ENCODE measurements at places on chromosomes 4 and X.
A peak's percentile ranks its signal among the peaks of the same experiment; 100 is the strongest.

DNA sequence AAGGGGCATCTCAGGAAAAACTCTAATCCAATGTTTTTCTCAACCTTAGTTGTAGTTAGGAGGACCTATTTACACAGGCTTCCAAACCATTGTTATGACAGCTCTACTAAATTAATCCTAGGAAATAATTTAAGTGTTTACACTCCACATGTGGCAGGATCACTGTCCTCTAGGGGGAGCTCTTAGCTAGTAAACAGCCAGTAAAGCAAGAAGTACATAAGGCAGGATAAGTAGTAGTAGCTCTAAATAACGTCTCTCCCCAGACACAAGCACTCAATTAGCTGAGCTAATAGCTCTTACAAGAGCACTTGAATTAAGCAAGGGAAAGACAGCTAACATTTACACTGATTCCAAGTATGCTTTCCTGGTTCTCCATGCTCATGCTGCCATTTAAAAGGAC lies 37.3 kb downstream of the NUDT11 start:
- no peak for DNase-seq

GRCh38 chr4:39353478-39354253 lies 12.5 kb downstream of the RFC1 start:
- no peak for DNase-seq

DNA sequence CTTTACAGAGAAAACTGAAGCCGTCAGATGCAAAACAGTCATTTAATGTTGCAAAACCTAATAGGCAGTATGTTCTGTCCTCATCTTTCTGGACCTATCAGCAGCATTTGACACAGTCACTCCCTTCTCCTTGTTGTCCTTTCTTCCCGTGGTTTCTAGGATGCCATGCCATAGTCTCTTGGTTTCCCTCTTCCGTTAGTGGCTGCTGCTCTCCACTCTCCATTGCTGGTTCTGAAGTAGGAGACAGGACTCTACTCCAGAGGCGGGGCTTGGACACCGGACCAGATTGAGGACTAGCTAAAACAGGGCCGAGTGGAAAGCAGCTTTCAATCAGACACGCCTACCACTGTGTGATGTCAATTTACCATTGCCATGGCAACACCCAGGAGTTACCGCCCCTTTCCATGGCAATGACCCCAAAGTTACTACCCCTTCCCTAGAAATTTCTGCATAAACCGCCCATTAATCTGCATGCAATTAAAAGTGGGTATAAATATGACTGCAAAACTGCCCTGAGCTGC lies 88.8 kb upstream of the CCDC160 start:
- DNase-seq = no peak

GRCh38 chr4:151627491-151627890 lies 133.3 kb downstream of the GATB start:
- peak; percentile 44 for DNase-seq

GRCh38 chr4:4985844-4986243 lies 33.4 kb downstream of the CYTL1 start:
- DNase-seq = peak; percentile 86

- DNase-seq = no peak
Measured at GRCh38 chrX:144627947-144628346, 619.4 kb upstream of the SPANXN1 start.

GRCh38 chr4:18689308-18690115 lies 668.0 kb upstream of the LCORL start:
- no peak for DNase-seq

- DNase-seq = no peak
Measured at GRCh38 chr4:103289186-103289585, 91.0 kb upstream of the CENPE start.

- DNase-seq = no peak
Measured at GRCh38 chrX:150871341-150871811, 27.1 kb downstream of the CD99L2 start.

DNA sequence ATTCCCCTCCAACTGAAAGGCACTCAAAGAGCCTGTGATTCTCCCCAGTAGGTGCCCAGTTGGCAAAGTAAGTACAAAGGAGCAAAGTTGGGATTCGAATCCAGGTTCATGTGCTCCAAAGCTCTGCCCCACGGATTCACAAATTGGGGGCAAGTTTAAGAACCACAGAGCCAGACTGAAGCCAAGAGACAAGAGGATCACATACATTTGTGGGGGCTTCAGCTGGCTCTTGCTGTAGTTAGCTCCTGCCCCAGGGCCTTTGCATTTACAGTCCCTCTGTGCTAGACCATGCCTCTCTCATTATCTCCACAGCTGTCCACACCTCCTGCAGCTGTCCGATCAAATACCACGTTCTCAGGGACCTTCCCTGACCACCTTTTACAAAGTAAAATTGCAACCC lies 18.8 kb downstream of the PNMA6F start:
- no peak for DNase-seq

DNA sequence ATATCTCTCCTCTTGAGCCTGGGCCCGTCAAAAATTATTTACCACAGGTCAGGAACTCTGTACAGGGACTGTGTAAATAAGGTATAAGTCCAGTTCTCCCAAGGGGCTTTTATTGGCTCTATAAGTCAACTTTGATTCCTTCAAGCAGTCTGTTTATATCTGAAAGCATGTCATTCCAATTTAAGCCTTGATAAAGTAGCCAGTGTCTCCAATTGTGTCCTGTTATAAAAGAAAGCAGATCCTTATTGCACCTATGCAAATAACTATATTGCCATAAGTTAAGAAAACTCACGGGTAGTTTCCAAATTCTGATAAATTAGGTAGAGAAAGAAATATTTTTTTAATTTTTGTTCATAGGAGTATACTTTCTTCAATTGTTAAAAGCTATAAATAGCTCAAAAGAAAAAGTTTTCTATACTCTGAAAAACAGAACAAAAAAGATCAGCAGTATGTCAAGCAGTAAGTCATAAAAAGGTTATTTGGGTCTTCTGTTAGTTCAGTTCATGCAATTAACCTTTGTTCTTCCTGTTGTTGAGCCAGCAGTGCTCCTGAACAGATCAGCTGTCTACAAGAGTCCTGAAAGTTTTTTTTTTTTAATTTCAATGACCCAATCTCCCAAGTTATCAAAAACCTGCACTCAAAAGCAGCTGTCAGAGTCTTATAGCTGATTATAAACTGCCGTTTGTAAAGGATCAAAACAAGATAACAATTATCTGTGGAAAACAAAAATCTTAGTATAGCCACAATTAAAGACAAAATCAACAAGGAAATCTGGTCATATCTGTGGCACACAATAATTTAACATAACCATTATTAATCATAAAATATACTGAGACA lies 178.4 kb upstream of the GALNT7 start:
- DNase-seq = no peak

DNA sequence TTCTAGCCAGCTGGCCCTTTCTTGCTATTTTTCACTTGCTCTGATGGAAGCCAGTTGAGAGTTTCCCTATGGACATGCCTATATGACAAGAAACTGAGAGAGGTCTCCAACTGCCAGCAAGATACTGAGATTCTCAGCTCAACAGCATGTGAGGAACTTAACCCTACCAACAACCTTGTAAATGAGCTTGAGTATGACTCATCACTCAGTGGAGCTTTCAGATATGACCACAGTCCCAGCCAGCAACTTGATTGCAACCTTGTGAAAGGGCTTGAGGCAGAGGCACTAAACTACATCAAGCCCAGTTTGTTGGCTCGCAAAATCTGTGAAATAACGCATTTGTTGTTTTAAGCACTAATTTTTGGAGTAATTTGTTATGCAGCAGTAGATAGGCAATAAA lies 175.8 kb downstream of the COMMD8 start:
- DNase-seq = peak; percentile 72

DNA sequence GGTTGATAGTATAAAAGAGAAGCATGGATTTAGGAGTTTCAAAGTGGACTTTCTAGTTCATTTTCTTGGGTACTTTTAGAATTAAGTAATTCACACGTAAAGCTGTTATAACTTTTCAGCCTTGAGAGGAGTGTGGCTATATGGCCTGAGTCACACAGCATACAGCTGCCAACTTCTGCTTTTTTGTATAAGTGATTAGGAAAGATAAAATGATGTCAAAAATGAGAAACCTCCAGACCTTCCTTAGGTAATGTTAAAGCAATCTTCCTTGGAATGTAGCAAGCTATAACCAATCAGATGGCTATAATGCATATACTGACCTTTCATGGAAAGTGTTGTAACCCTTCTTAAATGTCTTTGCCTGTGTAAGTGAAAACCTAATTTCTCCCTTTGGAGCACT lies 39.2 kb downstream of the RAB40AL start:
- peak; percentile 51 for DNase-seq

DNA sequence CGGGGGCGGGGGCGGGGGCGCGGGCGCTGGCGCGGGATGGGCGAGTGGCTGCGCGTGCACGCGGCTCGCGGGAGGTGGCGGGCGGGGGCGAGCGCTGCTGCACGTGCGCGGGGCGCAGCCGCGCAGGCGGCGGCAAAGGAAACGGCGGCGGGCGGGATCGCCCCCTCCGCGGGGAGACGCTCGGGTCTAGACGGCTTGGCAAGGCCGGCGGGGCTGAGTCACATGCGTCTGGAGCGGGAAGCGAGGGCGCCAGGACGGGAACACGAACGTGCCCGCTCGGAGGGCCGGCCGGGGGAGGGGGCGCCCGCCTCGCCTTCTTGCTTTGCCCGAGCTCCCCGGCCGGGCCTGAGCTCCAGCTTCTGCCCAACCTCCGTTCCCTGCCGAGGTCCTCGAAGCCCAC lies 4.3 kb upstream of the HAUS7 start:
- DNase-seq = peak; percentile 95

DNA sequence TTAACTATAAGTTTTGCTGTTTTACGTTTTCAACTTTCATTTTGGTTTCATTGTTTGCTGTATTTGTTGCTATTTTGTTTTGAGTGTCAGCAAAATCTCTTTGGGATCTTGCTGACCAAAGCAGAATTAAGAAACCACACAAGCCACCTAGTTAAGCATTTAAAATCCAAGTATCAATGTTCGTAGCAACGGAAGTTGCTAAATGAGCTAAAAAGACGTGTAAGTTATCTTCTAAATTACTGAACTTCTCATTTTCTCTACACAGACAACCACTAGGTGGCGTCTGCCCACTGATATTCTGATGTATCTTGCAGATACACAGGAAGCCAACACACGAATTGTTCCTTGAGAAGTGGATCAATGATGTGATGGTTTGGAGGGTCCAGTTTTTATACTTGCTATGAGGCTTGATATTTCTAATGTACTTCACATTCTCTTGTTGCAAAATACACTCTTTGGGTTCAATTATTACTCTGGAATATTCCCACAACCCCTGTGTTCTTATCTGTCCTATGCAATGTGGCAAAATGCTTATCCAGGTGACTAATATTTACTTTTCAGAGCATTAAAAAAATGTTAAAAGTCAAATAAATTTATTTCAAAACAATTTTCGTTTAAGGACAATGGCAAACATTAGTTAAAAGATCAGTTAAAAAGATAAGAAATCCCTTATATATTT lies 250.5 kb downstream of the TECRL start:
- no peak for DNase-seq

- peak; percentile 57 for DNase-seq
Measured at GRCh38 chrX:45889471-45889870, 655.8 kb downstream of the ZNF674 start.

DNA sequence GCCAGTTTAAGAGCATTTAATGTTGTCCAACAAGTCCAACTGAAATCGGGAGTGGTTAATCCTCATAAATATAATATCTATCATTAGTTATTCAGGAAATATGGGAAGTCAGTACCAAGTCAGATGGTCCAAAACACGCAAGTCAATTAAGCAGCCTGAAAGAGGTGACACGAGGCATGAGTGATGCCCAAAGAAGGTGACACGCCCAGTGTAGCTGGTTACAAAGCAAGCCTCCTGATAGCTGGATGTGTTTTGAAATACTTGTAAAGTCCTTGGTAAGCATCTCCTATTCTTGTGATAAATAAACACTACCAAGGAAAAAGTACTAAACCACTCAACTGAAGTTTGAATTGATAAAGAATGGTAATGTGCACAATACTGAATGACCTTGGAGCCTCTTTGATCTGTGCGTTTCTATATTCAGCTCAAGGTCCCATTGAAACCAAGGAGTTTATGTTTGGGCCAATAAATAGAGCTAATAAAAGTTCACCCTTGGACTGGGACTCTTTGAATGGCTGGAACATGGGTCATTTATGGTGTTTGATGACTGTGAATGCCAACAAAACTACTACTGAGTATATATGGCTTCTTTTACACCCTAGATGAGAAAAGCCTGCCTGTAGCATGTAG lies 93.2 kb upstream of the KLF3 start:
- DNase-seq = no peak

GRCh38 chr4:1501754-1502500 lies 95.7 kb upstream of the NKX1-1 start:
- DNase-seq = peak; percentile 66

Measured in osteoblast (primary cell).